ENCODE measurements at places on chromosomes 5 and 9. TPM values are rescaled to one million over a fixed set of nuclear protein-coding genes. Genes with fewer than 3 reads are reported as not detected.

DNA sequence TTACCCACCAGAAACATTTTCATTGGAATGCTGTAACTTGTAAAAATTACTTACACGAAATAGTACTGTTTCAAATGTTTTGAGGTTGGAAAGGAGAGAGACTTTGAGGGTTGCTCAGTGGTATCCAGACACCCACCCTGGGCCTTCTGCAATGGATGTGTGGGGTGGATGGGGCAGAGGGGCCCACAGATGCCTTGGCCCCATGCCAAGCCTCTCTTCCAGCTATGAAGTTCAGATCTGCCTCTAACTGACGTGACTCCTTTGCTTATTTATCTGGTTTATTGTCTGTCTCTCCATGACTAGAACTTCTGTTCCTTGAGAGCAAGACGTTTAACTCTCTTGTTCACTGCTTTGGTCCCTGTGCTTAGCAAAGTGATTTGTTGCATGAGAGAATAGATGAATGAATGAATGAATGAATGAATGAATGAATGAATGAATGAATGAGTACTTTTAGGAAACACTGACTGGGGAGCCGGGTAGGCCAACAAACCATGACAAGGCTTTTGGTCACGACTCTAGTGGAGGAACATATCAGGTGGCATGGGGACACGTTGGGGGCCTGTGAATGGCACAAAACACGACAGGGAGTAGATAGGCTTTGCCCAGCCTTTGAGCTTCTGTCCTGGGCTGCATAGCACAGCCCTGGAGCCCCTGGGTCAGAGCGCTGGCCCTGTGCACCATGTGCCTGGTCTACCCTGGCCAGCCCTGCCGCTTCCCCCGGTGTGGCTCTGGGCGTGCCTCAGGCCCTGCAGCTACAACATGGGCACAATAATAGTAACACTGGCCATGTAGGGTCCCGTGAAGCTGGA is 31.8 kb downstream of the AK8 start:
- no peak overlapping the region for H3K27ac ChIP-seq
- no peak for DNase-seq
- no peak overlapping the region for H3K4me3 ChIP-seq
- no peaks in the 10 kb centered on the region for H3K27me3 ChIP-seq

- H3K27me3 ChIP-seq, result no peaks in the 10 kb centered on the region
- no peaks in the 10 kb centered on the region for H3K36me3 ChIP-seq
- H3K4me3 ChIP-seq, result no peak overlapping the region
- H3K4me1 ChIP-seq, result no peaks in the 10 kb centered on the region
- H3K27ac ChIP-seq, result no peak overlapping the region
Observed at GRCh38 chr5:40452874-40453624, 226.7 kb upstream of the PTGER4 start.

DNA sequence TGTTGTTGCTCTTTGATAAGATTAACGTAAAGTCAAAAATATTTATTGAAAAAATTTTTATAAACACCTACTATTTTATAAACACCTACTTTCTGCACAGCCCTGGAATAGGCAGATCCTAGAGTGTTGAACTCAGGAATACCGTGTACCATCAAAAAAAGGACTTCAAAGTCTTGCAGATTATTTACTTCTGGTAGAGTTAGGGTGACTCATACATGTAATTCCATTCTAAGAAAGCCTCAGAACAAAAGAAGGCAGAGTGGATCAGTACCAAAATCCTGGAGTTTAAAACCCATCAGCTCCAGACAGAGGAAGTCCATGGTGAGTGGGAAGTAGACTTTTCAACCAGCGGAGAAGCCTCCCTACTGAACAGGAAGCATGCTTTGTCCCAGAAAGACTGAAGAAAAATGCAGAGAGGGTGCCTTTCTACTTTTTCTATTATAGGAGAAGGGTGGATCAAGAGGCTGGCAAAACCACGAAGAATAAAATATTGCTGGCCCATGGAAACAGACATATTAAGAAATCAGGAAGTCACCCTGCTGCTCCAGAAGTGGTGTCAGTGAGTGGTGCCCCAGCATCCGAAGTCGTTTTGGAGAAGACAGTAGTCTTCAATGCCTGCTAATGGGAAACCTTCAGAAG is 45.1 kb upstream of the DAB2 start:
- H3K4me1 ChIP-seq, result no peaks in the 10 kb centered on the region
- DNase-seq, result no peak
- no peak overlapping the region for H3K27ac ChIP-seq
- H3K4me3 ChIP-seq, result no peak overlapping the region
- no peaks in the 10 kb centered on the region for H3K27me3 ChIP-seq

DNA sequence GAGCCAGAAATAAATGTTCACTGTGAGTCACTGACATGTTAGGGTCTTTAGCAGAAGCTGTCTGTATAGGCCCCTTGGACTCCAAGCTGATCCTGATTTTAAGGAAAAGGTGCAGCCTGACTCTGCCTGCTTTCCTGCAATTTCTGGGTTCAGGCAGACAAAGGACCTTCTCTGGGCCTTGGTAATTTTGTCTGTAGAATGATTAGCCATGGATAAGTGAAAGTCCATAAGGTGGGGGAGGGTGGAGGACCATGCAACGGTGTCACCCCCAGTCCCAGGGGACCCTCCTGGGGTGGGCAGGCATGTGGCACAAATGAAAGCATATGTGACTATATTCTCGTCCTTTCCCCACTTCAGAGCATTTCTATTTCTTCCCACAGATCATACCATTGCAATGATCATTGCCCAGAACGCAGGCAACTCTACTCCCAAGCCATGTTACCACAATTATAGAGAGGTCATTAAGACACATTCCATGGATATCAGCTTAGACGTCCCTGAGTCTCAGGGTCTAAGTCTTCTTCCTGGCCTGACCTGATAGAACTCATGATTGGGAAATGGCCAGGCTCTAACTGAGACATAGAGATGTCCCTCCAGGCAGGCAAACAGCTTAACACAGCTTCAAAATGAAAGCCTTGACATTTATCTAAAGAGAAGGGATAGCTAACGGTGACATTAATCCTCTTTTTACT is 157.9 kb upstream of the ALDH1B1 start:
- no peaks in the 10 kb centered on the region for H3K4me1 ChIP-seq
- H3K36me3 ChIP-seq, result no peaks in the 10 kb centered on the region
- H3K4me3 ChIP-seq, result no peak overlapping the region
- DNase-seq, result no peak
- no peaks in the 10 kb centered on the region for H3K27me3 ChIP-seq

DNA sequence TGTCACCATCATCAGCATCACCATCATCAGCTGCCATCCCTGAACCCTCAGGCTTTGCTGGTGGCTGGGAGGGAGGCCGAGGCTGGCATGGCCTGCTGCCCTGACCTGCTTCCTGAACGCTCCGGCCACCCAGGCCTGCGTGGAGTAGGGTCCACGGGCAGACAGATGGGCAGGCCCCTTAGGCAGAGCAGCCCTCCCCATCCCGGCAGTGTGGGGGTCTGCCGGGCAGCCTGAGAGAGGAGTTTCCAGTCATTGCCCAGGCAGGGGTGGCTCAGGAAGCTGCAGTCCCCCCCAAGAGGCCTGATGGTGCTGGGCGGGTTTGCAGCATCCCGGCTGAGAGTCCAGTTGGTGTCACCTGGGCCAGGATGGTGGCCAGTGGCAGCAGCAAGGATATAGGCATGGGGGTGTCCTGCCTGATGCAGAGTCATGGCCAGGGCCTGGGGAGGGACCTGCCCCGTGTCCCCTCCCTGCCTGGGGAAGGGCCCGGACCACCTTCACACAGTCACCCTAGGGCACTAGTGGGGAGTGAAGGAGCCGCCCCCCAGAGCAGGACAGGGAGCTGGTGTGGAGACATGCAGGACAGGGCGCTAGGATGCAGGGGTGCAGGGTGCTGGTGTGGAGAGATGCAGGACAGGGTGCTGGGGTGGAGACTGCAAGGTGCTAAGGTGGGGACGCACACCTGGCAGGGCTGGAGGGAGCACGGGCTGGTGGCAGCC is 7.7 kb upstream of the EGFL7 start:
- H3K4me1 ChIP-seq, result peaks cover 19% of the 10 kb centered on the region
- H3K36me3 ChIP-seq, result no peaks in the 10 kb centered on the region
- no peak overlapping the region for H3K27ac ChIP-seq
- peaks cover 25% of the 10 kb centered on the region for H3K27me3 ChIP-seq

SET gene
- 132 TPM for polyA plus RNA-seq
